ENCODE measurements at places on chromosomes 2 and 18. TPM values are rescaled to one million over a fixed set of nuclear protein-coding genes. Genes with fewer than 3 reads are reported as not detected.

GPR39 gene
- 0.25 TPM for total RNA-seq

PHLPP1 gene
- total RNA-seq, result 29.6 TPM

STARD7 gene
- total RNA-seq, result 186 TPM

CXCR4 gene
- total RNA-seq, result 39.5 TPM

EFR3B gene
- total RNA-seq, result 41.2 TPM

MLPH gene
- total RNA-seq, result not detected

RAD51AP2 gene
- total RNA-seq, result 0.16 TPM

MC5R gene
- not detected for total RNA-seq
